ENCODE measurements at places on chromosomes 12 and 14.

DNA sequence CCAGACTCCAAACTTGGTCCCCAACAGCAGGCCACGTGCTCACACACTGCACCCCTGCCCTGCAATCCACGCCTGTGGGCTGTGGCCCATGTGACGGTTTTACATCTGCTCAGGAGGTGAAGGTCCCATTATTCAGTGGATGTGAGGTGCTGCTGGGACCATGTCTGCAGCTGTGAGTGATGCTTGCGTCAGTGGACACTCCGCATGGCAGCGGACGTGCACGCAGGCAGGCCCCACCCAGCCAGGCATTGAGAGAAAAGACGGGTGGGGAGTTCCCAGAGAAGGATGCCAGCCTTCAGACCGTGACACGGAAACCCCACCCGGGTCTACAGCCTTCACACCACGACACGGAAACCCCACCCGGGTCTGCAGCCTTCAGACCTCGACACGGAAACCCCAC, 67.6 kb downstream of the NOC4L start:
- DNase-seq: no peak

DNA sequence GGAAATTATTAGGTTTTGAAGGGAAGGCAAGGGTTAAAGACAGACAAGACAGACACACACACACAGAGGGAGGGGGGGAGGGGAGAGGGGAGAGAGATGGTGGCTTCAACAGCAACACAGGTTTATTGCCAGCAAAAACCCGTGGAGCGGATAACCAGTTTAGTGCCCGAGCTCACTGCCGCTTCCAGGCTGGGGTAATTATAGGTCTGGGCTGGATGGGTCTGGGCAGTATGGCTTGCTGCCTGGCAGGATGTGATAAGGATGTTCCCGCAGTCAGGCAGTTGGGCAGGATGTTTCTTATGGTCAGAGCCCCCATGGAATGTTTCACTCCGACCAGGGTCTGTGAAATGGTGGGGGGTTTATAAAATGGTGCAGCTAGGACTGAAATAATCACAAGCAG, 4.4 kb upstream of the TDRD9 start:
- DNase-seq: no peak

- no peak for DNase-seq
Measured at GRCh38 chr12:71694099-71694820, 8.4 kb downstream of the TMEM19 start.

DNA sequence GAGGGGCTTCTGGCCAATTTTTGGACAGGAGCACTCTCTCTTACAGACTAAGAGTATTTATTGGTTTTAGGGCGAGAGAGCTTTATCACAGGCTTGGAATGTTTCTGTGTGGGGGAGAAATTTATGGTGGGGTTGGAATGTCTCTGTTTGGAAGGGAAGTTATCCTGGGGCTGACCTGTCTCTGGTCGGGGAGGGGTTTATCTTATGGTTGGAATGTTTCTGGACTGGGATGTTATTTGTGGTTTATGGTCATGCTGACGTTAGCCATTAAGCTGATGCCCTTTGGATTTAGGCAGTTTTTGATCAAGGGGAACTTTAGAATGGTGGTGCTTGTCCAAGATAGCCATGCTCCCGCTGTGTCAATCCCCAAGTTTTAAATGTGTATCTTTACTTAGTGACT, 614.8 kb downstream of the DIO2 start:
- no peak for DNase-seq

- no peak for DNase-seq
Measured at GRCh38 chr12:57157588-57158173, 10.3 kb upstream of the LRP1-AS start.
